GOT3 (cell line): ENCODE measurements at places on chromosomes 11 and 22.

GRCh38 chr11:2761131-2762030 lies 61.6 kb upstream of the KCNQ1OT1 start:
- no peak for DNase-seq

GRCh38 chr11:14124350-14124749 lies 161.8 kb downstream of the SPON1 start:
- DNase-seq, result no peak

GRCh38 chr11:129620237-129621104 lies 195.2 kb upstream of the TMEM45B start:
- DNase-seq, result no peak

GRCh38 chr11:128421577-128422330 lies 165.6 kb downstream of the ETS1 start:
- no peak for DNase-seq

GRCh38 chr11:125176866-125177265 lies 12.3 kb downstream of the PKNOX2 start:
- no peak for DNase-seq

- no peak for DNase-seq
Measured at GRCh38 chr11:68214173-68215086, 1.3 kb upstream of the KMT5B start.

- DNase-seq, result no peak
Measured at GRCh38 chr22:44736581-44737405, 15.6 kb upstream of the ARHGAP8 start.

GRCh38 chr11:8017894-8018483 lies 30.9 kb downstream of the EIF3F start:
- DNase-seq, result no peak

DNA sequence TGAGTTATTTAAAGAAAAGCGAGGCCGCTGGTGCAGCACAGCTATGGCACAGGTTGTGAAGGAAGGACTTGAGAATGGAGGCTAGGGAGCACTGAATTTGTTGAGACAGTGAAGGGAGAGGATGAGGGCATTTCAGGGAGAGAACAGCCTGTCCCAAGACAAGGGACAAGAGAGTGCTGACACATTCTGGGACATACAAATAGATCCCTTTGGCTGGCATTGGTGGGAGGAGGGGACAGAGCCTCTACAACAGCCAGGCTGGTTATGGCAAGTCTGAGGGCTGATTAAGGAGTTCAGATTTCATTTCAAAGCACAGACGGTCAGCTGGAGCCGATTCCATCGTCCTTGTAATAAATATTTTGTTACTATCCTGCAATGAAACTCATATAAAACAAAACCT lies 1.7 kb upstream of the SLC29A2 start:
- no peak for DNase-seq

GRCh38 chr11:72746821-72747220 lies 5.4 kb downstream of the ARAP1 start:
- no peak for DNase-seq

DNA sequence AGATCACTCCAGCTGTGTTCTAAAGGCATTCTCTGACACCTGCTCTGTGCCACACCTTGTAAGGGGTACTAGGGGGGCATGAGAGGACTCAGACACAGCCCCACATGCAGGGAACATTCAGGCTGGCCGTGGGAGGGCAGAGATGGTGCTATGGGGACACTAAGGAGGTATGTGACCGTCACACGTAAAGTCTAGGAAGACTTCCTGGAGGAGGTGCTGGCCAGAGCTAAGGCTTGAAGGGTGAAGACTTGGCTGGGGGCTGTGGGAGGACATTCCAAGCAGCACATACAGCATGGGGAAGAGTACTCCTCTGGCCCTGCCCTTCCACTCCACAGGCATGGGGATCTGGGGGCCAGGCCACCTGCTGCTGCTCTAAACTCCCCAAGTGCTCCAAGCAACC lies 48.5 kb upstream of the TCF20 start:
- no peak for DNase-seq

DNA sequence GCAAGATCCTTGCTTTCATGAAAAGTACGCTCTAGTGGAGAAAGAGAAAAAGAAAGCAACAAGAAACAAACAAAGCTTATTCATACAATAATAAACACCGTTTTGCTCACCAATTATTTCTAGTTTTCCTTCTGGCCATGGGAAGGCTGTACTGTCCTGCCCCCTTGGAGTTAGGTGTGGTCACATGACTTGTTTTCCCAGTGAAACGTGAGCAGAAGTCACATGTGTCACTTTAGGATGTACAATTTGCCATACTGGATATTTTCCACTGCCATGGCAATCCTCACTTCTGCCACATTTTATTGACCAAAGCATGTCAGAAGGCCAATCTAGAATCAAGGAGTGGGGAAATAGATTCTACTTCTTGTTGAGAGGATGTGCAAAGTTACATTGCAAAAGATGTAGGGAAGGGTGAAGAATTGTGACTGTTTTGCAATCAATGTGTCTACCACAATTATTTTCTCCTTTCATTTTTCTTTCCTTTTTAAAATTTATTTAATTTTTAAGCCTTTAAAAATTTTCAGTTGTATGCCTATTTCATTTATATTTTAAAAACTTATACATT lies 24.3 kb upstream of the TRAF6 start:
- DNase-seq, result no peak

DNA sequence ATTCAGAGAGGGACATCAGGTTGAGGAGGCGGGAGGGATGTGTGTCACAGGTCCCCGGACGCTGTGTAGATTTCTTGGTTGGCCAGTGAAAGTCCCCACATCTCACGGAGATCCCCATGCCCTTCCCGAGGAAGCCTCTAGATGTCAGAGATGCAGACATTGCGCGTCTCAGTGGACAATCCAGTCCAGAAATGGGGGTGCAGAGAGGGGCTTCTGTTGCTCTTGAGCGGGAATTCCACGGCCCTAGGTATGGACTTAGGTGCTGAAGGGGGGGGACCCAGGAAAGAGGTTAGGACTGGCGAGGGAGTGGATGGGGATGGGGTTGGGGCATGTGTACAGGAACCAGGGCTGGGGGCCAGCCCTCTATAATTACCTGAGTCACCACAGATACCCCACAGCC lies 7.0 kb downstream of the THY1 start:
- DNase-seq, result no peak

- no peak for DNase-seq
Measured at GRCh38 chr11:75851203-75851602, 36.2 kb downstream of the UVRAG start.

- DNase-seq, result no peak
Measured at GRCh38 chr11:46102843-46103242, 18.4 kb downstream of the PHF21A start.

- DNase-seq, result no peak
Measured at GRCh38 chr11:45412051-45412471, 125.9 kb upstream of the SYT13 start.

DNA sequence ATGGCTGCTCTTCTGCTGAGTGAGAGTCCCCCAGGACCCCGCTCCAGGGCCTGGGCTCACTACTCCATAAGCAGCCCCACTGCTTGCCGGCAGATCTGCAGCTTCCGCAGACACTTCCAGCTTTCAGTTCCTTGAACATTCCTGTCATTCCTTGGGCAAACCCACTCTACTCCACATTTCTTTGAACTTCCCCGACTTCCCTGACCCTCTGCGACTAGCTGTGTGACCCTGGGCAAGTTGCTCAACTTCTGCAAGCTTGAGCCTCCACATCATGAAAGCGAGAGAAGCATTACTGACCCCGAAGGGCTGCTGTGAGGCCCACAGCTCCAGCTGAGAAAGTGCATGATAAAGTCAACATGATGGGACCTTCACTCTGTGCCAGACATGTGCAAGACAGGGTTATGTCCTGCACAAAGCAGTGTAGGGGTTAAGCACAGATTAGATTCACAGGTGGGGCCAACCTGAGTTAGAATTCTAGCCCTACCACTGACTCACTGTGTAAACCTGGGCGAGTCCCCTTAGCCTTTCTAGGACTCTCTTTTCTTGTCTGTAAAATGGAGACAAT lies 51.8 kb downstream of the THAP12 start:
- DNase-seq, result no peak

DNA sequence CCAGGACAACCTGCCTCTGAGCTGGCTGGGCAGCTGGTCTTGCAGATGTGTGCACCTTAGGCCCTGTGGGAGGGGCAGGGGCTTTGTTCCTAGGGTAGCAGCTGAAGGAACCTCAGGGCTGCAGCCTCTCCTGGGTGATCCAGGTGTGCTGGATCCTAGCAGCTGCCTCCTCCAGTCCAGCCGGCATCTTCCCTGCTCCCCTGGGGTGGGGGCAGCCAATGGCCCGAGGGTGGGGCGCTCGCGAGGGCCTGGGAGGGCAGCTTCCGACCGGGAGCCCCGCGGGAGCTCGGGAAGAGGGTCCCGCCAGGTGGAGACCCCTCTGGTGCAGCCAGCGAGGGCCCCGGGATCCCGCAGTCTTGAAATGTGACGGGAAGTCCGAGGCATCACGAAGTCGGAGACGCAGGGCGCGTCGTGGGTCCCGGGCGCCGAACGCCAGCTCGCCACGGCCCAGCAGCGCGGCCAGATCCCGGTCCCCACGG lies 1.7 kb downstream of the IFITM1 start:
- no peak for DNase-seq

DNA sequence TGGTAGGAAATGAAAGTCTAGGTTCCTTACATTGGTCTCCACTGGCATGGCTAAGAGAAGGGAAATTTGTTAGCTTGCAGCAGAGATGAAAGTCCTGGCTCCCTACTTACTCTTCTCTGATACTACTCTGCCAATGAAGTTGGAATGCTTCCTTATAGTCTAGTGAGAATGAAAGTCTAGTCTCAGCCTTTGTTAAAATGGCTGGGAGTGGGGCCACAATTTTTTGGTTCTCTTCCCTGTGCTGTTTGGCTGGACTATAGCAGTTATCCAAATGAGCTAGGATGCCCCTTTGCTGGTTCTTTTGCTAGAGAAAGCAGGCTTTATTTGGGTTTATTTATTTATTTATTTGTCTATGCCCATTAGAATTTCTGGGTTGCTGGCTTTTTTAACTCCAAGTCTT lies 414.3 kb downstream of the AASDHPPT start:
- DNase-seq, result no peak

GRCh38 chr11:97615546-97615945 lies 1225.7 kb downstream of the JRKL start:
- DNase-seq, result no peak

- DNase-seq, result no peak
Measured at GRCh38 chr22:46618667-46619066, 1.5 kb upstream of the GRAMD4 start.

GRCh38 chr11:47566149-47566698 lies 825 bp downstream of the PTPMT1 start:
- no peak for DNase-seq

- DNase-seq, result no peak
Measured at GRCh38 chr22:23074451-23074850, 4.1 kb downstream of the GNAZ start.

DNA sequence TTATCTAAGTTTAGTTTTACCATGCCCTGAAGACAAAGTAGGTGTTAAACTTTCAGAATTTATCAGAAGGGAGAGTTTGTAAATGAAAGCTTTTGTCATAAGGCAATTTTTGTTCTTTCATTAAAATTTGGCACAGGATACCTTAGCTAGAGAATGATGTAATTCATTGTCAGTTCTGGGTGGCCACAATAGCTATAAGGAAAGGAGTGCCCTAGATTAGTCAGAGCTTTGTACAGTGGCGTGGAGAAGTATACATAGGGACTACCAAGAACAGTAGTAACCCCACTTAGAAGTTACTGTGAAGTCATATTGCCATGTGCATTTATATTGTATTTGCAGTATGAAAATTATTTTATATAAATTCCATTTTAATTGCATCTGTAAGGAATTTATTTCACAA lies 126.3 kb upstream of the CARD18 start:
- no peak for DNase-seq

- no peak for DNase-seq
Measured at GRCh38 chr22:31085493-31085824, 4.3 kb downstream of the SMTN start.

GRCh38 chr11:33062137-33062536 lies 22.8 kb downstream of the TCP11L1 start:
- no peak for DNase-seq

- no peak for DNase-seq
Measured at GRCh38 chr22:24319451-24319850, 48.8 kb downstream of the SPECC1L start.

DNA sequence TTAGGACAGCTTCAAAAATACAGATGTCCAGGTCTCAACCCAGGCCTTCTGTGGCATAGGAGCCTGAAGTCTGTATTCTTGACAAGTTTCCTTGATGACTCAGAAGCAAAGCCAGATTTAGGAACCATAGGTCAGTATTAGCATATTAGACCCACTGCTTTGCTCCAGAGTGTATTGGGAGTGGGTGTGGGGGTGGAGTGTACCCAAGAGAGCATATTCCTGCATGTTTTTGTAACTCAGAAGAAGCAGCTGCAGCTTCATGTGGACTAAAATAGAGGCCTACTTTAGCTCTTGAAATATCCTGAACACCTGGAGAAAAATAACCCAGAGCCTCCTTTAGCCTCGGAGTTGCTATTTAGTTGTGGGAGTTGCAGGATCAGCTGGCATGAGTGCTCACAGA lies 106.7 kb downstream of the CCDC81 start:
- no peak for DNase-seq

DNA sequence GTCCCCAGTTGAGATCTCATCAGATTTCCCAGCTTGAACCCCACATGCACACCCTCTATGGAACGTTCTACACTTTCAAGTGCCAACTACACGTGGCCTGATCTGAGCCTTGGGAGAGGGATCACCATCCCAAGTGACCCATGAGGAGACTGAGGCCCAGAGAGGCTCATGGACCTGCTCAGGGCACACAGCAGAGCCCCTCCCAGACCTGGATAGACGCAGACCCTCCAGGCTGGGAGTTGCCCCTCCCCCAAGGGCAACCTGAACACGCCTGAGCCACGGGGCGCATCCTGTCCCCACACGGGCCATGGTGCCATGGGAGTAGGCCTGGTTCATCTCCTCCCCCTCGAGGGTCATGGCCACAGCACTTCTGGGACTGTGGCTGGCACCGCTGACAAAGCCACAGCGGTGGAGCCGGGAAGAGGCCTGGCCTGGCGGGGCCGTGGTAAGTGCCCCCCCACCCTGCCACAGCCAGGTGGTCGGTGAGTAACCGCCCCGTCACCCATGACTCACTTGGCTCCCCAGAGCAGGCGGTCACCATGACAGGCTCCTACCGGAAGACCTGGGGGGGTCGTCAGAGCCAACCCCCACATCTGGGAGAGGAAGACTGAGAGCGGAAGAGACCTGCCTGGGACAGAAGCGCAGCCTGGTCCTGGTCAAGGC lies 8.1 kb downstream of the WNT7B start:
- no peak for DNase-seq

GRCh38 chr22:44373234-44373633 lies 60.5 kb upstream of the SHISAL1 start:
- DNase-seq, result no peak

GRCh38 chr11:124867700-124868099 lies 2.5 kb downstream of the ROBO3 start:
- no peak for DNase-seq
